ENCODE measurements at places on chromosomes 3 and 15.

DNA sequence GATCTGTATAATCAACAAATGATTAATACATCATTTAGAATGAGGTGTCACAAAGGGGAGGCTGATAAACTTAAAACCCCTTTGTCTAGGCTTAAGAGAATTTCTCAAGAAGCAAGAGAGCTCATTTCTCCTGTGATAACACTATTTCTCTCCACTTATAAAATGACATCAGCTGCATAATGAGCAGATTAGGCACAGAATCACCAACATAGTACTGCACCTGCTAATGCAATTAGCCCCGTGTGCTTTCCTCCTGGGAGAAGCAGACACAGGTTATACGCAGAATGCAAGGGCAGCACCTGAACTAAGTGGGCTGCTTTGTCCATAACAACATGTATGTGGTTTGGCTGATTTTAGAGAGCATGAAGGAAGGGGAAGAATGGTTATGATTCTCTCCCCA lies 515.3 kb upstream of the CFAP20DC start:
- no peak for DNase-seq

DNA sequence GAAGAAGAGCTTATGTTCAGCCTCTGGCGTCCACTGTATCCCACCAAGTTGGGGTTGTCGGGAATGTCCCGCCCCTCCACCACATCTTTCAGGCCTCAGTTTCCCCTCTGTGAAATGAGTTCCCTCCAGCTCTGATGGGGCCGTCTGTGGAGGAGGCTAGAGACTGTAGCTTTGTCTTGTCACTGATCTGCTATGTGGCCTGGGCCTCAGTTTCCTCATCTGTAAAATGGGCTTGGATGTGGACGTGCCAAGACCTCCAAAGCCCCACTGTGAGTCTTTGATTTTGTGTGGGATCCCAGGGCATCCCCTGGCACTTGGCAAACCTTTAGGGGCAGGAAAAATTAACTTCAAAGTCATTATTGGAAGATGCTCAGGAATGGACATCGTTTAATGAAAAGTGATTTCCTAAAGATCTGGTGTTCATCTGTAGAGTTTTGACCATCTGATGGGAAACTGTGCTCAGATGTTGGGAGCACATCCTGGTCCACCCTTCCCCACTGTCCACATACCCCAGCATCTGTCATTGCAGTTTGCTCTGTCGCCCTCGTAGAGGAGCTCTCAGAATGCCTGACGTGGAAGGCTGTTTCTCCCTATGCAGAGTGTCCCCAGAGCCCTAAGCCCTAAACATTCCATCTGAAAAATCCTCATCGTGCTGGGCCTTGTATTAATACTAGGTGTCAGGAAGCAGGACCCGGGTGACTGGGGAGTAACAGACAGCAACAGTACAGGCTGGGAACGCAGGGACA lies 28.5 kb downstream of the SLC6A6 start:
- DNase-seq: no peak

DNA sequence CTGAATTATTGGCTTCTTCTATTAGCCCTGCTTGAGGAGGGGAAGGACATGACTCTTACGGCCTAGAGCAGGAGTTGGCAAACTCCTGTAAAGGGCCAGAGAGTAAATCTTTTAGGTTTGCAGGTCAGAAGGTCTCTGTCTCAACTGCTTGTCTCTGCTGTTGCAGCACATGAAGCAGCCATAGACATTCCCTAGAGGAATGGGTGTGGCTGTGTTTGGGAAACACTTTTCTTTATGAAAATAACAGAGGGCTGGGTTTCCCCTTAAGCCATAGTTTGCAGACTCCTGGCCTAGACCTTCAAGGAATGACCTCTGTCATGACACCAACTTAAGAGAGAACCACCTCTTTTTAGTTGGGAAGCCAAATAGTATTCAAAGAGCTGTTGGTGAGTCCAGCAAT lies 10.3 kb downstream of the TRAK1 start:
- DNase-seq: no peak

GRCh38 chr3:66029014-66029413 lies 9.7 kb downstream of the MAGI1 start:
- no peak for DNase-seq

DNA sequence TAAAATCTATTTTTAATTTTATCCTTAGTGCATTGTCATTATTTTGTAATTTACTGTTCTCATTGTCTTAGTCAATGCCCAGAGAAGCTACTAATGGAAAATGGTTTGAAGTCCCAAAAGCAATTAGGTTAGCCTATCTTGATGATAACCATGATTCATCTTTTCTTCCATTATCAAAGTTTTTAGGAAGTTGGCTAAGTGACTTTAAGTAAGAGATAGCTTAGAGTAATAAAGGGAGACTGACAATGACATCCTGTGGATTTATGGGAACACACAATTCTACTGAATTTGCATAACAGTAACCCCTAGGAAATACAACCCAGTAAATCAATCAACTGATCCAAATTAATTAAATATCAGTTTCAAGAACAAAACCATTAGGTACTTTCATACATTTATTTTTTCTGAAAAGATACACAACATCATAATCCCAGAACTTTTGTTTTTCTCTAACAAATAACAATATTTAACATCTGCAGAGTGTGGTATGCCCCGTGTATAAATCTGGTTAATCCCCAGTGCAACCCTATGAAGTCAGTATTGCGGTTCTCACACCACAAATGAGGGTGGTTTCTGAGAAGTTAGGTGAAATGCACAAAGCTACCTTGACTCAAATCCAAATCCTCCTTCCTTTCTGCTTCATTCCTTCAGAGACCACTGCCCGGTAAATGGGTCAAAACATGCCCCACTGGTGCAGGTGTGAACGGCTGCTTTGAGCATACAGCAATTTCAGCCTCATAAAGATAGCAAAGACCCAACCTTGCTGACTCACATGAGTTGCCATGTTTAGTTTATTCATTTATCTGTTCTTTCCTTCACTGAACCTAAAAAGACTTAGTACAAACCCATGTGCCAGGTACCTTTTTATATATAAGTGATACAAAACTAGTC lies 202.1 kb downstream of the TBL1XR1 start:
- DNase-seq: no peak
